Stimulated activated CD4-positive, alpha-beta T cell treated with anti-CD3 and anti-CD28 coated beads, Interleukin-2, amount 100 ng/mL, for 48 hours (primary cell): ENCODE measurements at places on chromosomes 5 and 9.

DNA sequence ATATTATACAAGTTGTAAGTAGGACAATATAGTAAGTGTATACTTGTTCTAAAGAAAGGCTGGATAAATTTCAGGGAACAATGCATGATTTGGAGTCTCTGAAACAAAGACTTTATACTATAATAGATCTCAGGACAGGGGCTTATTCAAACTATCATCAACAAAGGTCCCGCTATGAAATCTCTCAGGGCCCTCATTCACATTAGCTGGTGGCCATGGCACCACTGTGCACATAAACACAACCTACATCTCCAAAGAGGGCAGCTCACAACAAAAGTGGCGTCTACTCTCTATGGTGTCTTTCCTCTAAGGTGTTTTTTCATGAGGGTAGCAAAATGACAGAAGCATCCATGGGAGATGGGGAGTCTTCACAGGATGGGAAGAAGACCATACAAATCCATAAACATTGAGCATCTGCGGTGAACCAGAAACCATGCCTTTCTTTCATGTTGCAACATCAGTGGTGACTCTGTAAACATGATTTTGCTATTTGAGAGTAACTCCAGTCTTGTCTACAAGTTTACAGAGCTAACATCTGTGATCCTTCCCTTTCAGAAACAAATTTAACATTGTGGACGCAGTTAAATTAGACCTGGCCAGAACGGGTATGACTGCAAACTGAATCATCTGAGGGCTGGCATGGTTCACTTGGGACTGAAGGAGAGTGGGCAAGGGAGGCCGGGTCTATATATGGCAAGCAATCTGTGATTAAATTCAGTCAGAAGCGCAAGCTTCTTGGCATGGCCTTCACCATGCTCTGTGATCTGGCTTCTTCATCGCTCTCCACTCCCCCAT, 5.5 kb downstream of the TTLL11 start:
- no peak for DNase-seq

DNA sequence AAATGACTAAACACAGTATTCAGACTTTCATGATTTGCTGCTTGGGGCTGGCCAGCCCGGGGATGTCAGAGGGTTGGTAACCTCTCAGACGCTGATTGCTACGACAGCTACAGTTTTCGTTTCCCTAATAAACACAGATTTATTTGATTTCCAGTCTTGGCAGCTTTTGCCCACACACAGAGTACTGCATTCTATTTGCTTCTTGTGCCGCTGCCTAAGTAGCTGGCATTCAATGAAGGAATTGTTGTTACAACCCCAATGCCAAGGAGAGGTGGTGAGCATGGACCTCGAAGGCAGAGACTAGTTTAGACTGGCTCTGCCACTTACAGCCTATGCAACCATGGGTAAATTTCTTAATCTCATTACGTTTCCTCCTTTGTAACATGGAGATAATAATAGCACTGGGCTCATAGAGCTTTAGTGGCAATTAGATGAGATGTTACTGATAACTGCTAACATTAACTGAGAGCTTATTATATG, 247.1 kb upstream of the PANK3 start:
- no peak for DNase-seq

DNA sequence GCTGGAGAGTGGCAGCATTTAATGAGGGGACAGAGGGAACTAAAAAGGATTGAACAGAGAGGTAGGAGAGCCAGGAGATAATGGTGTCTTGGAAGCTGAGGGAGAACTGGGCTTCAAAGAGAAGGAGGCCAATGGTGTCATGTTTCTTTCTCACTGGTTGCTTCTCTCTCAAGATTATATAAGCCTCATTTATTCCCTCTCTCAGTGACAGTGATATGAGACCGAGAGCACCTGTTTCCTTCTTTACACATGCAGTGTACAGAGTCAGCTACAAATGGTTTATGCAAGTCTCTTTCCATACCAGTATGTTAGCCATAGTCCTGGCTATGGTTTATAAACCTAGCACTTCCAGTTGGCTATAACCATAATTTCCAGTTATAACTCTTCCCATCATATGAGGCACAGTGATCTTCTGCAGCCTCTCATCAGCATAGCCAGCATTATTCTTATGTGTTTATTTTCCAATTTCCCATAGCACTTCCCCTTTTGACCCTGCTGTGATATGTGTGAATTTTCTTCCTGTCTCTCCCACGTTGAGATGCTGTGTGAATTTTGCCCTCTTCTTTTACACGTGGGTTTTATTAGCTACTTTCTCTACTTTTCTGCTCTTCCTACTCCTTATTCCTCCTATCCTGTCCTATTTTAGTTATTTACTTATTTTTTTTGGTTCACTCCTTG, 71.2 kb downstream of the UNC13B start:
- no peak for DNase-seq

DNA sequence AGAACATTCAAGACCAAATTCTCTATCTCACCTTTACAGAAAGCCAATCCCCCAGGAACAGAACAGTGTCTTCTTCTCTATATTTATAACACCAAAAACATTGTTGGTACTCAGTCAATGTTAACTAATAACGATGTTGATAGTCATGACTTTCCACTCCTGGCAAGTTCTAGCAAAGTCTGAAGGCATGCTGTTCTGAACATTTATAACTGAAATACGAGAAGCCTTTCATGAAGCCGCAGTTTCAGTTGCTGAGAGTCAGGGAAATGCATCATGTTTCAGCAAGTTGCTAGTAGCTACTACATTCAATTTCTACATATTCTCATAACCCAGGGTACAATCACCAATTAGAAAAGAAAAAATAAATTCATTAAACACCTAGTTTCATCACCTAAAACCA, 301.4 kb downstream of the PDE4D start:
- DNase-seq = no peak

DNA sequence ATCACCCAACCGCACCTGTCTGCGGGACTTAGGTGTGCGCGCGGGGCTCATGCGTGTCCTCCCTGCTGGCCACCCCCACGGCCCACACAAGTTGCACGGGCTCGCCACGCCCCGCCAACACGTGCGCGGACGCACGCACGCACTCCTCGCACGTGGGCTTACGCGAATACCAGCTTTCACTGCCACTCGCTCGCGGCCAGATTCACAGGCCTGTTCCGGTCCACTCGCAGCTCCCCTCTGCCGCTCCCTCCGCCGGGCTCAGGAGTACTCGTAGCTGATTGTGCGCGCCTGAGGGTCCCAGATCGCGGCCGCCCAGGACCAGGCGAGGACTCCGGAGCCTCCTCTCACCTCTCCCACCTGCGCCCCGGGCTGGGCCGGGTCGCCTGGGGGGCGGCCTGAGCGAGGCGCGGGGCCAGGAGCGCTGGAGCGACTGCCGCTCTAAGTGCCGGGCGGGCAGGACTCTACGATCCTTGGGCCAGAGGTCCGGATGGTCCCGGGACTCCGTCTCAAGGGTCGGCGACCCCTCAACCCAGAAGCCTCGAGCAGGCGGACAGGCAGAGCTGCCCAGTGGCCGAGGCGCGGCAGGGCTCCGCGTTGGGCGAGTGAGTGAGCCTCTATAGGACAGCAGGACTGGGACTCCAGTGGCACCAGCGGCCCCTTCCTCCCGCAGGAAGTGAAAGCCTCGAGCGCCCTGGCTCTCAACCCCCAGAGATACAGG, 3.4 kb downstream of the PCDHGC5 start:
- DNase-seq = peak; percentile 25

DNA sequence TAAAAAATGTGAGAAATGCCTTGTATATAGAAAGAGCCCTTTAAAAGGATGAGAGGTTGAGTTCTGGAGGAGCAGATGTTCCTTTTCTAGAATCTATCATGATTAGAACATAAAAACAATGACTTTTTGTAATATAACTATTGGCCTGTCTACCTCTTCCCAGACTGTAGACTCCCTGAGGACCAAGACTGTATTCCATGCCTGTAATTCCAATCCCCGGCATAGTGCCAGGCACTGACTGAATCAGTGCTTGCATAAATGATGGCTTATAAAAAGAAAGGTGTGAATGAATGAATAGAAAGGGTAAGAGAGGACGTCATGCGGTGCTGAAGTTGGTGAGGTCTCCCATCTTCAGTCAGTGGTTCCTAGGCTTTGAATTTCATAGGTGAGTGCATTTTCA, 92.6 kb upstream of the GDNF start:
- no peak for DNase-seq

DNA sequence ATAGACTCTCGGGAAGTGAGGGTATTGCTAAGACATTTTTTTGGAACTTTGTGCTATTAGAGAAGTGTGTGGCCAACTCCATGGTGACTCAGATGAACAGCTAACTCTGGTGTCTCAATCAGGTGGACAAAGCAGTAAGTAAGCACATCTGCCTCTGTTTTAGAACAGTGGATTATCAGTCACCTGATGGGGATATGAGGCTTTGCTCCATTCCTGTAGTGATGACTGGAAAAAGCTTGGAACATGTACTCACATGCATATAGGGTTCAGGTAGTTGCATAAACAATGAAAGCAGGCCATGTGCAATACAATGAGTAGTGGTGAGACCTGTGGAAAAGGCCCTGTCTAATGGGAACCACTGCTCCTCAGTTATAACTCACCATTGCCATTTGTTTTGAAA, 168.2 kb upstream of the FBN2 start:
- no peak for DNase-seq

DNA sequence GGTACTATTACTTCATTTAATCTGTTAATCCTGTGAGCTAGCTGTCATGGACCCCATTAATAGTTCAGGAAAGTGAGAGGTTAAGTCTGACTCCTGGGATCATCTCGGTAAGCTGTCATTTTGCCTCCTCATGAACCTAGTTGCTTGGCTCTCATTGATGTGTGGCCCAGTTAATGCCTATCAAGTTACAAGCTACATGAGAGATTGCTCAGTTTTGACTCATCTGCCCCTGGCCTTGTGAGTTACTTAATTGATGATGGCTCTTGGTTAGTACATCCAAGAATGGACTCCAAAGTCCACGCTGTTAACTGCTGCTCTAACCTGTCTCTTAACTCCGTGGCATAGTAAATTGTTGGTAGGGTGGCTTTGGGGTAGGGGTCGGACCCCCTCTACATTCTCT, 23.9 kb downstream of the LARP1 start:
- no peak for DNase-seq

- no peak for DNase-seq
Measured at GRCh38 chr9:98083566-98084183, 27.1 kb downstream of the NANS start.

GRCh38 chr5:84569307-84569706, 184.6 kb upstream of the EDIL3 start:
- DNase-seq = no peak

- DNase-seq = no peak
Measured at GRCh38 chr9:107989544-107989943, 500.0 kb upstream of the KLF4 start.

GRCh38 chr9:135551031-135551430, 5.1 kb downstream of the OBP2A start:
- DNase-seq = no peak

DNA sequence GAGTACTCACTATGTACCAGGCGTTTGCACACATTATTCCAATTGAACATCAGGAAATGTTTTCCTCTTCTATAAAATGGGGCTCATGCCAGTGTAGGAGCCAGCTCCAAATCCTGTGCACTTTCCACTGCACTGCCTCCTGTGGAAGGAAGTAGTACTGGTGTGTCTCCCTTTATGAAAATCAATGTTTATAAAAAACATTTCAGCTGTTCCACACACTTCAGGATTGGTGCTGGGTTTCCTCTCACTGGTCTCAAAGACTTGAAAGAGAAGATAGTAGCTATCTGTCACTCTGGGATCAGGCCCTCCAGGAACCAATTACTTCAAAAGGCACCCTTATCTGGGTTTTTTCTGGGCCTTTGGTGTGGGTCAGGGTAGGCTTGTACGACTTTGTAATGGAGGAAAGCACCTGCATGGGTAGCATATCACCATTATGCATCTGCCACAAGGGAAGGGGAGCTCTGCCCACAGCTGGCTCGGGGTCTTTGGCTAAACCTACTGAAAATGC, 32.5 kb downstream of the RAB14 start:
- no peak for DNase-seq

GRCh38 chr5:54915466-54916027, 69.8 kb downstream of the ESM1 start:
- no peak for DNase-seq

- DNase-seq = no peak
Measured at GRCh38 chr5:153718713-153719112, 228.2 kb downstream of the GRIA1 start.

GRCh38 chr5:62701036-62701435, 122.4 kb downstream of the LRRC70 start:
- no peak for DNase-seq

- no peak for DNase-seq
Measured at GRCh38 chr5:143275512-143276363, 127.7 kb downstream of the NR3C1 start.

DNA sequence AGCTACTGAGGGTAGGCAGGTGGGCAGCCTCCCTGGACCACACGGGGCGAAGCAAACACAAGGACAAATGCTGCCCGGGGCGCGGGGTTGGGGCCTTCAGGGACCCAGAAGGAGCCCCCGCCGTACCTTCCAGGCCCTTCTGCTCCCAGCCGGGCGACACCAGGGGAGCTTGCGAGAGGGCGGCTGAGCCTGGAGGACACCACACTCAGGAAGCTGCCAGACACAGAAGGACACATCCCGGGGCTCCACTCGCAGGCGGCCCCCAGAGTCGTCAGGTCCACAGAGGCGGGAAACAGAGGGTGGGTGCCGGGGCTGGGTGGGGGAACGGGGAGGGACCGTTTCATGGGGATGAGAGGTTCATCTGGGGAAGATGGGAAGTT, 58.5 kb upstream of the UBAC1 start:
- DNase-seq = no peak

GRCh38 chr9:75422944-75423522, 334.7 kb downstream of the OSTF1 start:
- no peak for DNase-seq

GRCh38 chr9:32442433-32442832, 58.0 kb downstream of the ACO1 start:
- no peak for DNase-seq

GRCh38 chr9:109560470-109561132, 62.5 kb upstream of the PTPN3 start:
- DNase-seq = no peak

DNA sequence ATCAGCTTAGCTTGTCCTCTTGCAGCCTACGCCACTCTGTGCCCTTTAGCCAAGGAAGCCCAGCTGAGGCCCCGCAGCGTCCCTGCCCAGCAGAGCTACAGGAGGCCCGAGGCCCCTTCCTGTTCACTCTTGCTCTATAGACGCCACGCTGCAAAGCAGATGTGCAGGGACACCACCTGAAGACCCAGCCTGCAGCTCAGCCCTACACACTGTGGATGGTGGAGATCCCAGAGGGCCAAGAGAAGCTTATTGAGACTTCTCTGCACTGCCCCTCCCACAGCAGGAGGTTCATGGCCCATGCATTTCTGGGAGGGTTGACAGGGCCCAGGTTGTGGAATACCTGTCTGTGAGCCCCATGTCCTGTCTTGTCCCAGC, 33.6 kb downstream of the IRF1 start:
- DNase-seq = no peak

GRCh38 chr5:139262742-139263445, 30.6 kb upstream of the MATR3 start:
- peak; percentile 65 for DNase-seq

DNA sequence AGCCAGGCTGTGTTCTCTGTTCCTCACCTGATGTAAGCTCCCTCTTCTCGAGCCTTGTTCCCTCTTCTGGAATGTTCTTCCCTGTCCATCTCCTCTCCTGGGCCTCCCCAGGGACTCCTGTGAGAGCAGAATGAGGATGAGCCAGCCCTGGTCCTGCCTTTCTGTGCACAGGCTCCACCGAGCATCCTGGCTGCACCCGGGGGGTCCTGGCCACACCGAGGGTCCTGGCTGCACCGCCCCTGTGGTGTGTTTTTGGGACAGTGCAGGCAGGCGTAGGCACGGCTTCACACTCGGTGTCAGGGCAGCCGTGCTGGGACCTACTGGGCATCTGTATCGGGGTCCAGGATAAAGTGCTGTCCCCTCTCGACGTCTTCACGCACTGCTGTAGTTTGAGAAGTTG, 17.8 kb downstream of the FBXW5 start:
- DNase-seq = no peak

GRCh38 chr5:155943516-155944407, 383.2 kb upstream of the SGCD start:
- DNase-seq = peak; percentile 2
